Posterior cingulate gyrus (tissue), 11 donors: ENCODE measurements at places on chromosomes 5 and 9.

DNA sequence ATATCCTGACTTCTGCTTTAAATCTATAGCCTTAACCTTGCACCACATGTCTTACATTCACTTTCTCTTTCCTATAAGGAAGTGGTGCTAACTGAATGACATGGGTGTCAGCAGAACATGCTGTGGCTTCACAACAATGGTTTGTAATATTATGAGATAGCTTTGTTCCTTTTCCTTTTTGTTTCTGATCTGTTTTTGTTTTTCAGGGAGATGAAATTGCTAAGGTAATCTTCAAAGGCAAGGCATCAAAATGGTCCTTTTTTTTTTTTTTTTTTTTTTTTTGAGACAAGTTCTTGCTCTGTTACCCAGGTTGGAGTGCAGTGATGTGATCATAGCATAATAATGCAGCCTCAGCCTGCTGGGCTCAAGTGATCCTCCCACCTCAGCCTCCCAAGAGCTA, 53.6 kb upstream of the RANBP6 start:
- DNase-seq = no peak

- DNase-seq = peak; percentile 96
Observed at GRCh38 chr5:141512390-141512910, 23.6 kb downstream of the PCDHGC5 start.

DNA sequence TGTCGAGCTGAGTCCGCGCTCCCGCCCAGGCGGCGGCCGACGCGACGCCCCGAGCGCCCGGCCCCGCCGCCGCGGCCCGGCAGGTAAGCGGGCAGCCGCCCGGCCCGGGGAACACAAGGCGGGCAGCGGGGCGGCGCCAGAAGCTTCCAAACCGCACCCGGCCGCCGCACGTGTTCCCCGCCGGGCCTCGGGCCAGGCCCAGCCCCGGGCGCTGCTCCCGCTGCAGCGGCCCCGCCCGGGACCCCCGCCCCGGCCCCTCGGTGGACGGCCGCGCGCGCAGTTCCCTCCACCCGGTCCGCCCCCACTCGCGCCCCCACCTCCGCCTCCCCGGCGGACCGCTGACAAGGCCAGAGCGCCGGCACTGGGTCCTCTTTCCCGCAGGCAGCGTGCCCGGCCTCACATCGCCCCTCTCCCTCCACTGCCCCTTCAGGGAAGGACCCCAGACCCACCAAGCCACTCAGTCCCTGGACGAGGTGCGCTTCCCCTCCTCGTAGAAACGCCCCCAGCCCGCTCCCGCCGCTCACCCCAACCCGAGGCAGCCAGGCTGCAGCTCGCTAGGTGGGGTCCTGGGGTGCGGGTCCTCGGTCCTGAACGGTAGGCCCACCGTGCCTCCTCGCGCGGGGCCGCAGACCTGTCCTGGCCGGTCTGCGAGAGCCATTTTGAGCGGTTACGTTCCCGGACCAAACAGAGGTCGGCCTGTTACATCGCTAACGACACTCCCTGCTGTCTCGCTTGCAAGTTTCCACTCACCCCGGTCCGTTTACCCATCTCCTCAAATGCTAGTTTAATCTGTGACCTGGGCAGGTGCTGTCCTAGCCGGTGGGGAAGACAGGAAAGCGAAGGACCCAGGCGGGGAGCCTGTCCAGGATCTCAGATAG, 475 bp downstream of the WDR5 start:
- DNase-seq = no peak

- no peak for DNase-seq
Observed at GRCh38 chr5:96969366-96969765, 33.5 kb downstream of the LNPEP start.

GRCh38 chr5:1001406-1002270, 7.0 kb upstream of the NKD2 start:
- no peak for DNase-seq

- no peak for DNase-seq
Observed at GRCh38 chr5:61302200-61302563, 29.9 kb upstream of the ZSWIM6 start.

DNA sequence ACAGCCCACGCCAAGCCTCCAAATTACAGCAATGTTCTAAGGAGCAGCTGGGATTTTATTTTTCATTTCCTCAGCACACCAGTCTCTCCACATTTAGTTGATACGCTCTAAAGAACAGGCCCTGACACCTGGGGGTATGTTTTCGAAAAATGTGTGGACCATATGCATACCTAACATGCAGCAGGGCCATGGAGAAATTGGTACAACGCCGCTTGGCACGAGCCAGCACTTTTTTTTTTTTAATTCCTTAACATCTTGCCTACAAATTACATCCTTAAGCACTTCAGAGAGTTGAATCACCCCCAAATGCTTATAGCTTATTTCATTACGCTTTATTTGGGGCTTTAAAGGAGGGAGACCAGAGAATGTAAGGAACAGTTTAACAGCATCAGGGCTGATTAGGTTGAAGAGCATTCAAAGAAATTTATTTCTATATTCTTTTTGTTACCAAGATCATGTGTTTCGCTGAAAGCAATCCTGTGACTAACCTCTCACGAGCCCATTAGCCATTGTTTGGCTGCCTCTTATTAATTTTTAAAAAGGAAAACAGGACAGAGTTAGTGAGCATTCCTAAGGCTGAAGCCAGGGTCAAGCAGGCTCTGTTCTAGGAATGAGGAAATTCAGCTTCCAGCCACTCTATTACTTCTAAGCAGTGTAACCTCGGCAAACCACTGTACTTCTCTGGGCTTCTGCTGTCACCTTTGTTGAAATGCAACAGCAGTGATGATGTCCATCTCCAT, 173.8 kb downstream of the ACTL7B start:
- no peak for DNase-seq

GRCh38 chr5:56161927-56162326, 71.2 kb downstream of the ANKRD55 start:
- no peak for DNase-seq

DNA sequence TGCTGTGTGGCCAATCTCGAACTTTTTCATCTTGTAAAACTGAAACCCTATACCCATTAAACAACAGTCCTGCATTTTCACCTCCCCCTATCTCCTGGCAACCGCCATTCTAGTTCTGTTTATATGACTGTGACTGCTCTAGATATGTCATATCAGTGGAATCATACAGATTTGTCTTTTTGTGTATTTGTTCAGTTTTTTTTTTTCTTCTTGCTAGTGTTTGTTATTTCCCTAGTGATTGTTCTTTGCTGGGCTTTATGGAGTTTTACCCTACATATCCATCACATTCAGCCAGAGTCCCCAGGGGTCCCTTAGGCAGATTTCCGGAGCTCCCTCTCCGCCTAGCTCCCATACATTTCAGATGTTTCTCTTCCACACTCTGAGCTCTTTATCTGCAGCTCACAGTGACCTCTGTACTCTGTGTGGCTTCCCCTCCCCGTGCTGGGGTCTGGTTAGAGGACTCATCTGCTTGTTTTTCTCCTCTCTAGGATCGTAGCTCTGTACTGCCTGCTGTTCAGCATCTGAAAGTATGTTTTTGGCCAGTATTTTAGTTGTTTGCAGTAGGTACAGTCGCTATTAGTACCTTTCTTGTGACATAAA, 25.1 kb upstream of the CARTPT start:
- no peak for DNase-seq

GRCh38 chr9:112331674-112331952, 1.8 kb downstream of the PTBP3 start:
- DNase-seq = no peak
